ENCODE measurements at places on chromosomes 7 and 10. TPM values are rescaled to one million over a fixed set of nuclear protein-coding genes. Genes with fewer than 3 reads are reported as not detected.

DNA sequence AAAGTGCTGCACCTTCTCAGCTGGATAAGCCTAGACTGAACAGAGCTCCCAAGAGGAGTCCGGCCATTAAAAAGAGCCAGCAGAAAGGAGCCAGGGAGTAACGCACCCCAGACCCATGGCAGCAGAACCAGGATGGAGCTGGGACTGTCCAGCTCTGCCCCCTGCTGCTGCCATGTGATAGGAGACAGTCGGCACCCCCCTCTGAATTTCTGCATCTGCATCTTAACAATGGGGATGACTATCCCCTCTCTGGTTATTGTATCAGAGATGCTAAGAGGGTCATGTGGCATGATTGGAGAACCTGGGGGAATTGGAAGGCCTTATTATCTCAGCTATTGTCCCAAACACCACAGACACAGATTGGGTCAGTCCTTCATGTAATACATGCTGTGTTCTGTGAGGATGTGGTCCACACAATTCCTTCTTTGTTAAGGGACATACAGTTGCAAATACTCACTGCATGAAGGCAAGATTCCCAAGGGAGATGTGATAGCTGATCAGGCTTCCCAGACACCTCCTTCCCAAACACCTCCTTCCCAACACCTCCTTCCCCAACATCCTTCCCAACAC, 29.3 kb downstream of the PLEKHS1 start:
- ATAC-seq, result no peak
- H3K27me3 ChIP-seq, result no peaks in the 10 kb centered on the region
- no peaks in the 10 kb centered on the region for H3K4me1 ChIP-seq
- H3K36me3 ChIP-seq, result no peaks in the 10 kb centered on the region
- no peak overlapping the region for H3K27ac ChIP-seq
- H3K4me3 ChIP-seq, result no peak overlapping the region

DNA sequence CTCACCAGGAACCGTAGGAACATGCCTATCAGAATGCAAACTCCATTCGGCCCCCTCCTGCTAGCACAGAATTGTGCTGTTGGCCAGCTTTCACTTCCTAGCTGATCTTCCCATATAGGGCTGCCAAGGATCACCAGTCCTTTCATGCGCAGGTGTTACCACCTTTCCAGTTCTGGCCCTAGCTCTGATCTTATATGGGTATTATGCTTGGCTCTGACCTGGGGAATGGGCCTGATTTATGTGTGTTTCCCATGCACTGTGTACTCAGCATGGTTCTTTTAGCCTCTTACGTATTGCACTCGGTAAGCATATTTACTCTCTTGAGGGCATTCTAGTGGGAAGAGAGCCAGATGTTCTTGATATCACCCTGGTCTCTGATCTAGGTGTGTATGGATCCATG, 11.1 kb downstream of the SLC35G1 start:
- no peak for ATAC-seq
- no peak overlapping the region for H3K4me3 ChIP-seq
- H3K36me3 ChIP-seq, result no peaks in the 10 kb centered on the region

GRCh38 chr10:124238367-124238766, 145.0 kb upstream of the CHST15 start:
- no peaks in the 10 kb centered on the region for H3K36me3 ChIP-seq
- H3K4me1 ChIP-seq, result no peaks in the 10 kb centered on the region
- H3K27me3 ChIP-seq, result no peaks in the 10 kb centered on the region
- H3K27ac ChIP-seq, result no peak overlapping the region
- H3K4me3 ChIP-seq, result no peak overlapping the region

DNA sequence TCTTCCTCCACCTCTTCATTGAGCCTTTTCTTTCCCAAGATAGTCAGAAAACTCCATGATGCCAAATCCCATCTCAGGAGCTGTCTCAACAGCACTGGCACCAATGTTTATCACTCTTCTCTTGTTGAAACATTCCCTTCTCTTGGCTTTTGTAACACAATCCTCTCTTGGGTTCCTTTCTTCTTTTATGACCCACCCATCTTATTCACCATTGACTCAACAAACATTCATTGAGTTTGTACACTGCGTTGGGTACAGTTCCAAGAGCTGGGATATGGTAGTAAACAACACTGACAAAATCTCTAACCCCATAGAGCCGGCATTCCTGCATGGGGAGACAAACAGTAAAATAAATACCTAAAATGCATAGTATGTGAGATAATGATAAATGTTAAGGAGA, 577.5 kb downstream of the INHBA start:
- H3K27me3 ChIP-seq, result no peaks in the 10 kb centered on the region
- no peaks in the 10 kb centered on the region for H3K36me3 ChIP-seq
- H3K27ac ChIP-seq, result no peak overlapping the region
- no peak for ATAC-seq
- no peak overlapping the region for H3K4me3 ChIP-seq

DNA sequence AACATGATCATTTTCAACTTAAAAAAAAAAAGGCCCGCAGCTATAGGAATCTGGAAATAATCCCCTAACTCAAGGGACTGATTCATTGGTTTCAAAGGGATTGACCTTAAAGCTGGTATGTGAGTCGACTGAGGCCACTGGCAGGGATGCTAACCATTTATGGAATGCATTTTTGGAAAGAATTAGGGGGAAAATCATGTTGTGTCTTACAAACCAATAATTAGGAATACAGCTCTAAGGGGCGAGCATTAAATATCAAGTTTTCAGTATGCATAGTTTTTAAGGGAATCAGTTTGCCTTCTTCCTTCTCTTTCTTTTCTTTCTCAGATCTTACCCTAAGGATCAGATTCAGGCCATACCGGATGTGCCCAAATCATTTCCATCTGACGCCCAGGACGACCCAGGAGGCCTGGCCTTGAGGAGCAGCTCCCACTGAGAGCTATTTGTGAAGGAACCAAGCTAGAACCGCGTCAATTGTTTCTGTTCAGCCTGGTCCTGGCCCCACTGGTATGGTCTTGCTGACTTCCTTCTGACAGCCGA, 48.7 kb downstream of the BPGM start:
- H3K4me1 ChIP-seq, result peaks cover 13% of the 10 kb centered on the region
- no peaks in the 10 kb centered on the region for H3K36me3 ChIP-seq
- H3K4me3 ChIP-seq, result no peak overlapping the region
- no peaks in the 10 kb centered on the region for H3K27me3 ChIP-seq

DNA sequence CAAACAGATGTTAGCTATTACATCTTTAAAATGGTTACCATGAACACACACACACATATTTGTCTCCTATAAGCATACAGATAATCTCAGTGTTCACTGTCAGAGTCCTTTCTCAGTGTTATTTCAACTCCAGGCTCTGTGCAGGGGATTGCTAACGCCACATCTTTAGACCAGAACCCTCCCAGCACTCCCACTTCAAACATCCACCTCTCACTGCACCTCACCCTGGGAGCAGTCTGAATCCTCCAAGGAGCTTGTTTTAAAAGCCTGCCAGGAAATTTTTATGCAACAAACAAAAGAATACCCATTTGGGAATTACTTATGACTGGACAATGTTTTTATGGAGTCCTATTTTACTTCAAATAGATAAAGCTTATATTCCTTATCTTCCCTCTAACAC, 107.4 kb downstream of the PARD3 start:
- H3K27me3 ChIP-seq, result no peaks in the 10 kb centered on the region
- no peak for ATAC-seq
- H3K27ac ChIP-seq, result no peak overlapping the region
- no peaks in the 10 kb centered on the region for H3K36me3 ChIP-seq

- H3K36me3 ChIP-seq, result no peaks in the 10 kb centered on the region
- no peak overlapping the region for H3K27ac ChIP-seq
- peaks cover 35% of the 10 kb centered on the region for H3K4me1 ChIP-seq
- no peaks in the 10 kb centered on the region for H3K27me3 ChIP-seq
- ATAC-seq, result no peak
Observed at GRCh38 chr7:2227699-2228098, 5.0 kb downstream of the MAD1L1 start.

DNA sequence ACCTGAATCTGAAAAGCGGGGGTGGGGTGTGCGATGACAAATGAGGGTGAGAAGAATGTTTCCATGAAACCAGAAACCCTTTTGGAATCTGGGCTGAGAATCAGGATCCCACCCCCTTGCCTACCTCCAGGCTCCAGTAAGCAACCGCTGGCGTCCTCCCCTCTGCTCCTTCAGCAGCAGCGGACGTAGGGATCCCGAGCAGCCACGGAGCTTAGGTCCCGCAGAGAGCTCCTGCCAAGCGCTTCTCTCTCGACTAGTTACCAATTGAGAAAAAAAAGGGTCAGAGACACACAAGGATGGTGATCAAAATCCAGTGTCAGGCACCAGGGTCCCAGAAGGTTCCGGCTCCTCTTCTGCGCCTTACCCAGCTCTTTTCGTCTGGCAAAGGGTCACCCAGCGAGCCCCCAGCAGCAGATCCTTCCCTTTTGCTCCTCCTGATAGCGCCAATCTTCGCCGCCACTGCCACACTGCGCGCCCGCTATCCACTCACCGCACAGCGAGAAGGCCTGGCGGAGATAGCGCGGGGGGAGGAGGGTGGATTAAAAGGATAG, 733.5 kb downstream of the ZWINT start:
- peak; percentile 20 for ATAC-seq
- H3K4me1 ChIP-seq, result peaks cover 33% of the 10 kb centered on the region
- peaks cover 40% of the 10 kb centered on the region for H3K27me3 ChIP-seq
- no peaks in the 10 kb centered on the region for H3K36me3 ChIP-seq
- H3K4me3 ChIP-seq, result no peak overlapping the region

DNA sequence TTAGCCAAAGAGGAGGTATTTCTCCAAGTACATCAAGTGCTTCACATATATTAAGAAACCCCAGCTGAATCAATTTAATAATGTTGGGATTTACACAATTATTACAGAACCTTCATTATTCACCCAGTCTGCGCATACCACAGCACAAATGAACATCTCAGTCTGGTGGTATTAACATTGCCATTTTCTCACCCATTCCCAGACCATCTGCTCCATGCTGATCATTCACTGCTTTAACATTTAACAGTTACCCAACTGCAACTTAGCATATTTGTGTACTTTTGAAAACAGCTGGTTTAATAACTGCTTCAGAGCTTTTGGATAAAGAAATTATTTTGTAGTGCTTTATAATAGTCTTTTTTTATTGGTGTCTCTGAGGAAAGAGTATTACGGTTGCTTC, 1072.1 kb downstream of the NXPH1 start:
- H3K36me3 ChIP-seq, result no peaks in the 10 kb centered on the region
- H3K4me3 ChIP-seq, result no peak overlapping the region
- no peaks in the 10 kb centered on the region for H3K27me3 ChIP-seq

- H3K27me3 ChIP-seq, result no peaks in the 10 kb centered on the region
- H3K36me3 ChIP-seq, result no peaks in the 10 kb centered on the region
- no peak for ATAC-seq
- no peak overlapping the region for H3K4me3 ChIP-seq
- peak overlapping the region; percentile 69 for H3K27ac ChIP-seq
Observed at GRCh38 chr10:13991353-13991752, 339.4 kb downstream of the FRMD4A start.

- H3K27me3 ChIP-seq, result no peaks in the 10 kb centered on the region
- H3K27ac ChIP-seq, result peak overlapping the region; percentile 63
- H3K4me3 ChIP-seq, result no peak overlapping the region
- peaks cover 29% of the 10 kb centered on the region for H3K4me1 ChIP-seq
- H3K36me3 ChIP-seq, result peaks cover 16% of the 10 kb centered on the region
Observed at GRCh38 chr10:114492351-114493037, 88.2 kb upstream of the AFAP1L2 start.

DNA sequence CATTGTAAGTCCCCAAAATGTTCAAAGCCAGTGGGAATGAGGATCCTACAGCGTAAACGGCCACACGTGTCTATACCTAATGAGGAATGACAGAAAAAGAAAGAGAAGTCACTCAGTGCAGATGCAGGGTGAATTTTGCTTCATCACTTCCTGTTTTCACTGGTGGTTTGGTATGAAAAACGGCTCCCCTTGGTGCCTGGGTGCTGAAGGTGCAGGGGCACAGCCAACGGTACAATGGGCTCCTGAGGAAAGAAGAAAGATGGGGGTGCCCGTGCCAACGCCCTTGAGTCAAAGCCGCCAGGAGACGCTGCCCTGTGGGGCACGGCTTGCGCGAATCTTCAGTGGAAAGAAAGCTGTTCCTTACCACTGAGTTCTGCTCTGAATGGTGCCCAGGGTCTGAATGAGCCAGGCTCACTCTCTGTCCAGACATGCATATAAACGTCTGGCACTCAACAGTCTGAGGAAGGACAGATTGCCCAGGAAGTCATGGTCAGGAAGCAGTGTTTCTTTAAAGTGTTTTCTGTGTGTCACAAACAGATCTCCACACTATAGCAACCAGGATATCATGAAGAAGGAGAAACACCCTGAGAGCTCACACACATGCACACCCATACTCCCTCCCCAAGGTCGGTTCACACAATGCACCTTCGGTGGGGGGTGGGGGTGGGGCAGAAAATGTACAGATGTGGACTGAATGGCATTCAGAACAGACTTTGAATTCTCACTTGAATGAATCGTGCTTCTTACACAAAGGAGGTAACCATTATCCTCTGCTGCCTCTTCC, 105.8 kb downstream of the ELMO1 start:
- no peaks in the 10 kb centered on the region for H3K36me3 ChIP-seq
- no peaks in the 10 kb centered on the region for H3K4me1 ChIP-seq
- H3K27me3 ChIP-seq, result no peaks in the 10 kb centered on the region
- peak overlapping the region; percentile 11 for H3K27ac ChIP-seq

DNA sequence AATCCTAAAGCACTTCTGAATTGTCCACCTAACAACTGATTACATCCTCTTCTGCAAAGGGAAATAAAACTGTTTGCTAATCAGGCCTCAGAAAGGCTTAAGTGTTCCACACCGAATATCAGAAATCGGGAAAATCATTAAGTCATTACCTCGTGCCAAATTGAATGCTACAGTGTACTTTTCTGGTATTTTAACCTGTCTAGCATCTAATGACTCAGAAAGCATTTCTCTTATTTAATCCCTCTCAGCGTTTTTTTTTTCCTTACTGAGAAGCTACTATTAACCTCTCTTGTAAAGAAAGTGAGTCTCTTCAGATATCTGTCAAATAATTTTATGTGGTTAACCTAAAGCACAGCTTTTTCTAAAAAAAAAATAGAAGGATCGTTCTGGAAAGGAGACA, 28.6 kb downstream of the VIM start:
- no peak for ATAC-seq
- no peaks in the 10 kb centered on the region for H3K36me3 ChIP-seq
- H3K27ac ChIP-seq, result no peak overlapping the region
- H3K27me3 ChIP-seq, result no peaks in the 10 kb centered on the region
- H3K4me1 ChIP-seq, result no peaks in the 10 kb centered on the region

DNA sequence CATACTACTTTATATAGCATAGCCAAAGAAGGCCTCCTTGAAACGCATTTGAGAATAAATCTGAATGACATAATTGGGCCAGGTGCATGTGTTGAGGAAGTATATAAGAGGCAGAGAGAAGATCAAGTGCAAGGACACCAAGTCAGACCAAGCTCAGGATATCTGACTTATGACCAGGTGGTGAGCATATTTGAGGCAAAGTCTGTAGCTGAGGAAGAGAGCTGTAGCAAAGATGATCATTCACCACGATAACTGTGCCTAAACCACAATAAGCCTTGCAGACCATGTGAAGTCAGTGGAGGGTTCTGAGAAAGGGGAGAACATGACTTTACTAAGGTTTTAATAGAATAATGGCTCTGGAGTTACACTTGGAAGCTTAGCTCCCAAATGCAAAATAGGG, 292.3 kb downstream of the SORCS1 start:
- H3K27ac ChIP-seq, result no peak overlapping the region
- no peaks in the 10 kb centered on the region for H3K4me1 ChIP-seq
- no peaks in the 10 kb centered on the region for H3K36me3 ChIP-seq
- no peaks in the 10 kb centered on the region for H3K27me3 ChIP-seq

Gene TDRD1
- total RNA-seq, result 0.12 TPM

Gene ADAM12
- total RNA-seq, result 0.54 TPM

Gene MMD2
- not detected for total RNA-seq

Gene AP3M1
- 32.6 TPM for total RNA-seq
